NCI-H345 (cell line): ENCODE measurements at places on chromosomes 1 and 21.

DNA sequence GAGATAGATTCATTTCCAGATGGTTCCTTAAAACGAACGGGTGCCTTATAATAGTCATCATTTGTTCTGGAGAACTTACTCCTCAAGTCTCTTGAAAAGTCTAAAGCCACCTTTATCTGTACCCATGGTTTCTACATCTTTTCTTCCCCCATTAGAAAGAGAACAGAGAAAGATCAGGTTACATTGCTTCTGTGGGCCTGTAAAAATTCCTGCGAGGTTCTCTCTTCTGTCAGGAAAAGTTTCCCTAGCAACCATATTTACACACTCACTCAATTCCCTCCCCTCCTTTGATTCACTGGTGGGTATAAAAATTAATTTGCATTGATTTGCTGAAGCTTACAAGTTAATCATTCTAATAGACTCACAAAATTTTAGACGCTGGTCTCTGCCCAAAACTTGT, 6.7 kb downstream of the PHC2 start:
- DNase-seq, result no peak

GRCh38 chr1:220908757-220909156, 29.5 kb downstream of the HLX start:
- no peak for DNase-seq

- DNase-seq, result no peak
Measured at GRCh38 chr21:16124378-16125138, 394.8 kb downstream of the USP25 start.

DNA sequence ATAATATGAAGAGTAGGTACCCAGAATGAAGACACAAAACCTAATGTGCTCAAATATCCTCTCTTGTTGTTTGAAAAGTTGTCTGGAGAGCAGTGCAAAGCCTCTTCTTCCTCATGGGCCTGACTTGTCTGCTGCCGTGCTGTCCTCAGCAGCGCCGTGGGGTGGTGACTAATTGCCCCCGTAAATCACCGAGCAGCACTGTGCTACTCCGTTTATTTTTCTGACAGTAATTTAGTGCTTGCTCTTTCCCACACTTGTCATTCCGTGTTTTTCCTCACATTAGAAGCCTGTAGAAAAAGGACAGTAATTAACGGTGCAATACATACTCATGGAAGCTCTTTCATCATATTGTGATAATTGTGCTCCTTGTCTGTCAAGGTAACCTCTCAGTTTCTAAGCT, 114.8 kb upstream of the BARHL2 start:
- no peak for DNase-seq

DNA sequence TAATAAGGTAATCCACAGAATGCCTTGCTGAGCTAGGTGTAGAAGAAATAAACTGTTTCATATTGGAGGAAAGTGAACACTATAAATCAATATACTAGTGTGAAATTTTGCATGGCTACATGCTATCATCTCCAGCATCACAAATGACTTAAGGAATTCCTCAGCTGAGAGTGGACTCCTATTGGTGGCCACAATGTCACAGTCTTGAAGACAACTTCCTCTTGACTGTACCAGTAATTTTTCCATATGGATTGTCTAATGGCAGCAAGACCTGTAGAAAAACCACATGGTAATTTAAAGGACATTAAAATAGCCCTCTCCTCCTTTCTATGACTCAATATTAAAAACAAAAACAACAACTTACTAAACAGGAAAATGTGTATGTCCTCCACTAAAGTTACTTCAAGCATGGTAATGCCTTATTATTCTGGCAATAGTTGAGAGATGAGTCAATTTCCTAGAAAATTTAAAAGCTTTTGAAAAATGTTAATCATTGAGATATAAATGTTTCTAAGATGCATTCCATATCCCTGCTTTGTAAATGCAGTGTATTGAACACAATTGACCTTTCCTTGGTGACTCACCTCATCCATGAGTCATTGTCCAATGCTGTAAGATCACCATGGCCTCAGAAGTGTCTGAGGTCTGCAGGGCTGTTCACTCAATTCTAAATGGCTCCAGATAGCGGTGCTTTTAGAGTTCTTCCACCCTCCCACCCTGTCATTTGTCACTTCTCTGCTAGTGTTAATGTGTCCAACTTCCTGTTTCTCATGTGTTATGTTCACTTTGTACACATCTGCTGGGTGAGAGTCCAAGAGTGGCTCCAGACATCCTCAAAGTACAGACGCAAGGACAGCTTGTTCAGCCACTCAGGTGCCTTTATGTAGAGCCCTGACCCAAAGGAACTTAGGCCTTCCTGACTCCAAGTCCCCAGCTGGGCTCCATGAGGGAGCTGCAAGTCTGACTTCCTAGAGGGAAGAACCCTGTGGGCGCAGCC, 32.8 kb upstream of the DNASE2B start:
- DNase-seq, result no peak
